ENCODE measurements at places on chromosomes 1 and 21. TPM values are rescaled to one million over a fixed set of nuclear protein-coding genes. Genes with fewer than 3 reads are reported as not detected.

The PCP4L1 gene
- 1.6 TPM for total RNA-seq

The FBXO42 gene
- total RNA-seq = 20.6 TPM

The PWP2 gene
- 3.0 TPM for total RNA-seq

DNA sequence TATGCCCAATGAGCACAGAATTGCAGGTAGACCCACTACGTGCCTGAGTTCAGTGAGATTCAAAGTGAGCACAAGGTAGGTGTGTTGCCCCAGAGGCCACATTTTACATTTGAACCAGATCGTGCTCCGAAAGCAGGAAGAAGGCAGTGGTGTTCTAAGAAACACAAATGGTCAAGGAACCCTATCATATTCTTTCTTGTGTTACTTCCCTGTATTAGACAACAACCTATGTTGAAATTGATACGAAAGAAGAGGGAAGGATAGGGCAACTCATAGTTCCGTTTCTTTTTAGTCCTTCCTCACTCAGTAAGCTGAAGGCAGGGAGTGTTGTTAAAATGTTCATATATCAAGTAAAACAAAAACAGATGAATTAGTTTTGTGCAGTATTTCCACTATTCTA is 33.9 kb downstream of the OLFML2B start:
- no peak for DNase-seq

DNA sequence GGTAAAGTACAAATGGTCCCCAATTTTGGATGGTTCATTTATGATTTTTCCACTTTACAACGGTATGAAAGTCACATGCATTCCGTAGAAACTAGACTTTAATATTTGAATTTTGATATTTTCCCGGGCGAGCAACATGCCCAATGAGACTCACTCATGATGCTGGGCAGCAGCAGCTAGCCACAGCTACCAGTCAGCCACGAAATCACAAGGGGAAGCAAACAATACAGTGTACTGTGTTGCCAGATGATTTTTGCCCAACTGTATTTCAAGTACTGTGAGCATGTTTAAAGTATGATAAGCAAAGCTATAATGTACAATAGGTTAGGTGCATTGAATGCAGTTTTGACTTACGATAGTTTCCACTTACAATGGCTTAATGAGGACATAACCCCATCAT is 266.8 kb downstream of the VAV3 start:
- no peak for DNase-seq

- no peak for DNase-seq
Observed at GRCh38 chr1:11539850-11540772, 61.2 kb downstream of the DISP3 start.

GRCh38 chr1:234611225-234611846 is 1.4 kb upstream of the IRF2BP2 start:
- DNase-seq = no peak

GRCh38 chr1:61184714-61185106 is 102.3 kb downstream of the NFIA start:
- no peak for DNase-seq
